T follicular helper cell (primary cell): ENCODE measurements at places on chromosomes 2 and 18.

DNA sequence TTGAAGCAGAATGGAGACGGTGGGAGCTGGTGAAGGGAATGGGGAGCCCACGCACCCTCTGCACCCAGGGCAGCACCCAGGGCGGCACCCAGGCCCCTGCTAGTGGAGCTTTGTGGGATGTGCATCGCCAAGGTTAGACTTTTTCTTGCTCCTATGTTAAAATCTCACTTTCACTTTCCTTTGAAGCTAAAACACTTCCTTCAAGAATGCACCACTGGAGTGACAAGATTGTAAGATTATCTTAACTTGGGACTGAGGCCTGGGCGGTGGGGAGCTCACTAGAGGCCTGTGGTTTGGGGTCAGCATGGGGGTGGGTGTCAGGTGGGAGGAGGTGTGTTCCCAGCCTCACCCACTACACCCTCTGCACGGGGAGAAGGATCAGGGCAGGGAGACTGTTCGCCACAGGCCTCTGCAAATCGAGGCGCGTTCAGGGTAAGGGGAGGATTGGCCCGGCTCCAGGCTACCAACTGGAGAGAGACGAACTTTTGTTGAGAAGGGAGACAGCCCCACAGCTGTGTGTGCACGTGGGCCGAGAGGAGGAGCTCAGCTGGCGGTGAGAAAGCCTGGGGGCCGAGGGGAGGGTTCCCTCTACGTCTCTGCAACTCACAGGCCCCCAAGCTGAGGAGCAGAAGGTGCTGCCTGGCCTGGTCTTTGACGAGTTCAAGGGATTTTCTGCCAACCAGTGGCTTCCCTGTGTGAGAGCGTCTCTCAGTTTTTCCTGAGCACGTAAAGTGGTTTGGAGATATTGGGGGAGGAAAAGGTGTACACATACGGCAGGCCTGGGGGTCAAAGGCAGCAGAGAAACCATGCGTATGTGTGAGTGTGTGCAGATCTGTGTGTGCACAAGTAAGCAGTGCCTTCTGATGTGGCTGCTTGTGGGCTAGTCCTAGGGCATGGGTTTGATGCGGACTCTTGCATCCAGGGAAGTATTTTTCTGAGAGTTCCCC lies 147.7 kb downstream of the KLHL29 start:
- peak; percentile 21 for DNase-seq

DNA sequence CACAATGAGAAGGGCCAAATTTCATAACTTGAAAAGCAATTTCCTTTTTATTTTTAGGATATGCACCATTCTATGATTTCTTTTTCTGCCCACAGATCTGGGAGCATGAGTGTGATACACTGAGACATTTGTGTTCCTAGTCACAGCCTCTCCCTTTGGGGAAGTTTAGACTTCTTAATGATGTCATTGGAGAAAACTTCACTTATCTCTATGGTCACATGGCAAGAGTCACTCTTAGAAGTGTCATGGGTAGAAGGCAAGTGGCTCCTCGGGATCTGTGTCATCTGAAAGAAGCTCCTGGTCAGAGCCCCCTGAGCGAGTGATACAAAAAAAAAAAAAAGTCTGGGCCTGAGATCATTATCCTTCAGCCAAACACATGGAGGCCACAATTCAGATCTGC lies 62.5 kb upstream of the LGALSL start:
- DNase-seq = no peak

DNA sequence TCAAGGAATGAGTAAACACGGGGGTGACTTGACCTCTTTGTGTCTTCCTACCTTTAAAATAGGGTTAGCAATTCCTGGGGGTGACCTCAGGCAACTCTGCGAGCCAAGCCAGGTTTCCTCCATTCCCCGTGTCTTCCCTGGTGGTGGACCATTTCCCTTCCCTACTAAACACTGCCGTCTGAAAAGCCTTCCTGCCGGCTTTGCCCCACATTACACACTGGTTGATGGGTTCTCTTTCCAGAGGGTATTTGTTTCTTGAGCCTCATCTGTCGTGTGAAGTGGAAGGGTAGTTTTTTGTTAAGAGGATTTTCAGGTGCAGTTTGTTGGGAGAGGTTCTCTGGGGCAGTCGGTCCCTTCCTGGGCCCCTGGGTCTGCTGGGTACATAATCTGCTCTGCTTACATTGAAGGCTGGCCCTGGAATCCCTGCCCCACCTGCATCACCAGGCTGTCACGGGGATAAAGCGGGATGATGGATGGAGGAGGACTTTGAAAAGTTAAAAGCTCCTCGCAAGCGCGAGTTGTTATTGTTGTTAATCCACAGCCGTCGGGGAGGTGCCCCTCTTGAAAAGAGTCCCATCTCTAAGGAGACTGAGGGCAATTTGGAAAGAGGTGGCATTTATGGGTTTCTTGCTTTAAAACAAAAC lies 175.4 kb upstream of the SPRED2 start:
- no peak for DNase-seq

DNA sequence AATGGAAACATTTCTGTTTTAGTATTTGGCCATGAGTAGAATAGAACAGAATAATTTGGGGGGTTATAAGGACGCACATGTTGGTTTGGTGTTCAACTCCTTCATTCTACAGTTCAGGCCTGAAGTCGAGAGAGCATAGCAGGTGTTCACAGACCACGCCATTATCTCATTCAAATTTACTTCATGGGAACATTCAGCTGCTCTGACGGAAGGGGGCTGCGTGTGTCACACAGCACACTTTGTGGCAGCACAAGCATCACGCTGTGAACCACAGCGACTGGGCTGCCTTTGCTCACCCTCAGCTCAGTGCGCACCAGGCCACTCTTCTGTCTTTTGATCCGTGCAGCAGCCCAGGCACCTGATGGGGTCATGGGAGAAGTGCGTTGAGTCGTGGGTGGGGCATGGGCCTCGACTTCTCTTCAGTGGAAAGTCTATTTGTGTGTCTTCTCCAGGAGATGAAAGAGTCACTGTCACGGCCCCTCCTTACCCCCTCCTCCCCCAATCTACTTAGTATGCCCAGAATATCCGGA lies 348.6 kb upstream of the SALL3 start:
- no peak for DNase-seq

- peak; percentile 86 for DNase-seq
Observed at GRCh38 chr2:60819155-60819862, 62.1 kb upstream of the REL start.

DNA sequence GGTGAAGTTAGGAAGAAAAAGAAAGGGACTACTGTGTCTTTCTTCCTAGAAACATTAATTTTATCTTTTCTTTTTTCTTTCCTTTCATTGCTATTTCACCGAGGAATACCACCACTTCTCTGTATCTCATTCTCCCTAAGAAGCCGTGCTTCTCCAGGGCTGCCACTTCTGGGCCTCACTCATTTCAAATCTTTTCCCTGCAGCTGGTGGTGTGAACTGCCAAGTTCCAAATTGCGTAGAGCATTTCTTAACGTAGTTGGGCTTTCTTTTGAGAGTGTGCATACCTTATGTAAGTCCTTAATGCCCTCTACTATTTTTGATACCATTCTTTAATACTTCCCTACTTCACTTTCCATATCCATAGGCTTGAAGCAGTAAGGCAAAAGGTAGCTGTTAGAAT lies 66.7 kb upstream of the CYP1B1 start:
- no peak for DNase-seq

DNA sequence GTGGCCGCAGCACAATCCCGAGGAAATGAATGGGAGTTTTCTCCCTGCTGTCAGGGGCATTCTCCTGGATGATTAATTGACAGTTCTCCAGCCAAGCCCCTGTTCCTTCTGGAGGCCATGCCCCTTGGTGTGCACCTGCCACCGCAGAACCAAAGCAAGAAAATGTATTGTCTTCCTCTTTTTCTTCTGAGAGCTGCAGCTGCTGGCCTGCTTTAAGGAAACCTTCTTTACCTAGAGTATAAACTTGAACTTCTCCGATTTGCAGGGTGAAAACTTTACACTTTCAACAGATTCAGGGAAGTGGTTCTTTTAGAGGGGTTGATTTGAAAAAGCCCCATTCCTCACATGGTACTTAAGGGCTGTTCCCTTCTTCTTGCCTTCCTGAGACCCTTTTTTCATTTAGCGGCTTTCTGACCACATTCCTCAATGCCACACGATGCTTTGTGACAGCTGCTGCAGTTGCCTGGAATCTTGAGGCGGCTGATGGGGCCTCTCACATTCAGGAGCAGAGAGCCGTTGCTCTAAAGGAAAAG lies 402.8 kb downstream of the TXNL1 start:
- no peak for DNase-seq

GRCh38 chr18:57904535-57904934 lies 101.4 kb upstream of the ATP8B1 start:
- no peak for DNase-seq

DNA sequence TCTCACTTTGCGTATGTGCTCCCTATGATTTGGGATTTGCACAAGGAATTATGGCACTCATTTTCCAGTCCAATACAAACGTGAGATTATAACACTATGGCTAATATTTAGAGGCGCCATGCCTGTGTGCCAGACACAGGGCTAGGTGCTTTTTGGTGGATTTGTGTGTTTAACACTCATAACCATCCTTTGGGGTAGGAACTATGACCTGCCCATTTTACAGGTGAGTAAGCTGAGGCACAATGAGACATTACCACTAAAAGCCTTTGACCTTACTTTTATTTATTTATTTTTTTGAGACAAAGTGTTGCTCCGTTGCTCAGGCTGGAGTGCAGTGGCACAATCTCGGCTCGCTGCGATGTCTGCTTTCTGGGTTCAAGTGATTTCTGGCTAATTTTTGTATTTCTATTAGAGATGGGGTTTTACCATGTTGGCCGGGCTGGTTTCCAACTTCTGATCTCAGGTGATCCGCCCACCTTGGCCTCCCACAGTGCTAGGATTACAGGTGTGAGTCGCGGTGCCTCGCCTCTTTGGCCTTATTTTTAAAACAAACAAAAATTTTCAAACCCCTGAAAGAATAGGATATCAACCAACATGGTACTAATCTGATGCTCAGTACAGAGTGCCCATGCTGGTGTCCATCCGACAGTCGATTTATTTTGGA lies 26.6 kb upstream of the GLI2 start:
- DNase-seq = no peak

GRCh38 chr2:158143703-158144360 lies 42.2 kb downstream of the UPP2 start:
- no peak for DNase-seq

GRCh38 chr18:68033466-68033865 lies 516.9 kb upstream of the DSEL start:
- no peak for DNase-seq

GRCh38 chr2:234286118-234286598 lies 210.7 kb downstream of the ARL4C start:
- DNase-seq = no peak

- DNase-seq = no peak
Observed at GRCh38 chr2:238510911-238511613, 84.3 kb downstream of the ASB1 start.

- no peak for DNase-seq
Observed at GRCh38 chr2:20250436-20250835, 25.5 kb upstream of the SDC1 start.

DNA sequence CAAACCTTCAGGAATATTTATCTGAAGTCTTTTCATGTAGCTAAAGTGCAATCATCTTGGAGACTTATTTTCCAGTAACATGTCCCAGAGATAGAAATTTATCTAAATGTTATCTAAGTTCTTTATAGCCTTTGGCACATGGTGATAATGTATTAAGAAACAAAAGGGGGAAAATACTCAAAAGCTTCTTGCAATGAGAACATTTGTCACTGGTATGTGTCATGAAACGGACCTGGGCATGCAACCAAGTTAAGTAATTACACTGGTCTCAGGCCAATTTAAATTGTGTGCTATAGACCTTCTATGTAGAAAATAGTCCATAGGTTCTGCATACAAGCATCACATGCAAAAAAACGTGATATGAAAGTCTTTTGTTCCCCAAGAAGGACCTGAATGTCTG lies 136.2 kb downstream of the SLC8A1 start:
- no peak for DNase-seq

DNA sequence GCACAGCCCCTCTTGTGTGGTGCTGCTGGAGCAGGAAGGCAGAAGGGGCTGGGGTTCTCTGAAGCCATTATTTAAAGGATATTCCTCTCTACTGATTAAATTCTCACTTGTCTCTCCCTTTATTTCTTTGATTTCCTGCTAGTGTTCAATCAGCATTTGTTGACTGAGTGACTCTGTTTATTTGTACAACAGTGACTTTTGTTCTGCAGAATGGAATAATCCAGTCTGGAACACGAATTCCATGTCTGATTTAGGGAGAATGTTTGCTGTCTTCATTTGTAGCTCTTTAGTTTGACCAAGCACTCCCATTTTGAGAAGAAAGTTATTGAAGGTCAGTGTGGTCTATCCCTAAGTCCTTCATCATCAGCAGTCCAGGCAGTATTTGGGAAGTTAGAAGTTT lies 141.2 kb downstream of the SETBP1 start:
- no peak for DNase-seq

- DNase-seq = no peak
Observed at GRCh38 chr18:63829886-63830285, 54.7 kb downstream of the SERPINB7 start.

GRCh38 chr2:219228911-219229304 lies 528 bp downstream of the ATG9A start:
- no peak for DNase-seq

DNA sequence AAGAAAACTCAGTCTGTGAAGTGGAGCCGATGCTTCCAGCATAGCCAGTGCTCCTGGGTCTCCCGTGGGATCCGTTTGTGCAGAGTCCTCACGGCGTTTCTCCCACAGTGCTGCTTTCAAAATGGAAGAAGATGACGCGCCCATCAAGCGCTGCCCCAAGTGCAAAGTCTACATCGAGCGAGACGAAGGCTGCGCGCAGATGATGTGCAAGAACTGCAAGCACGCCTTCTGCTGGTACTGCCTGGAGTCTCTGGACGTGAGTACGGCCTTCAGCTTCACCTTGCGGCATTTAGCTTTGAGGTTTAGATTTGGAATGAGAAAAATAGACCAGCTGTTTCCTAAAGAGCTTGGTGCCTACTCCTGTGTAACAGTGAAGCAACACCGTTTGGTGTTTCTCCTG lies 107.0 kb downstream of the RNF144A start:
- no peak for DNase-seq

DNA sequence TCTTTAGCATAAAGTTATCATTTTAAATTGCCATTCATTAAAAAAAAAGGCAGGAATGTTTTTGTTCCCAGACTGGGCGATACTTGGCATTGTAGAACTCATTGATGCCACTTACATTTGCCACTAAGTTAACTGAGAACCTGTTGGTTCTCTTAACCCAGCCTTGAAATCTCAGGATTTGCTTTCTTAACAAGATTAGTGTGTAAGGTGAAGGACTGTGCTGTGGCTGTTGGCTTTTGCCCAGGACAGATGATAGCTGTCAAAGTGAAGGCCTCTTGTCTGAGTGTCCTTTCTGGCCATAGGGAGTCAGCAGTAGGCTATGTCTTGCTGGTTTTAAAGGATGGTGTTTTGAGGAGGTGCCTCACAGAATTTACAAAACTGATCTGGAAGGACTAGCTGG lies 2.6 kb downstream of the DPYSL5 start:
- no peak for DNase-seq
